Bladder microvascular endothelial cell (primary cell): ENCODE measurements at places on chromosomes 13 and 19. TPM values are rescaled to one million over a fixed set of nuclear protein-coding genes. Genes with fewer than 3 reads are reported as not detected.

Gene FUT1
- 6.3 and 6.9 TPM in 2 replicates for total RNA-seq

Gene LHB
- 0.16 TPM in 1 of 2 replicates, not detected in the other for total RNA-seq

Gene POSTN
- total RNA-seq = 21.1 and 32.4 TPM in 2 replicates

Gene EBI3
- total RNA-seq = 0.16 and 2.6 TPM in 2 replicates

Gene RFPL4A
- total RNA-seq = 0.16 and 2.3 TPM in 2 replicates

Gene PRX
- total RNA-seq = 0.97 and 1.1 TPM in 2 replicates

Gene APLP1
- 1.3 and 8.4 TPM in 2 replicates for total RNA-seq
